Upper lobe of left lung (tissue), 6 donors: ENCODE measurements at places on chromosomes 3 and 15. TPM values are rescaled to one million over a fixed set of nuclear protein-coding genes. Genes with fewer than 3 reads are reported as not detected.

DNA sequence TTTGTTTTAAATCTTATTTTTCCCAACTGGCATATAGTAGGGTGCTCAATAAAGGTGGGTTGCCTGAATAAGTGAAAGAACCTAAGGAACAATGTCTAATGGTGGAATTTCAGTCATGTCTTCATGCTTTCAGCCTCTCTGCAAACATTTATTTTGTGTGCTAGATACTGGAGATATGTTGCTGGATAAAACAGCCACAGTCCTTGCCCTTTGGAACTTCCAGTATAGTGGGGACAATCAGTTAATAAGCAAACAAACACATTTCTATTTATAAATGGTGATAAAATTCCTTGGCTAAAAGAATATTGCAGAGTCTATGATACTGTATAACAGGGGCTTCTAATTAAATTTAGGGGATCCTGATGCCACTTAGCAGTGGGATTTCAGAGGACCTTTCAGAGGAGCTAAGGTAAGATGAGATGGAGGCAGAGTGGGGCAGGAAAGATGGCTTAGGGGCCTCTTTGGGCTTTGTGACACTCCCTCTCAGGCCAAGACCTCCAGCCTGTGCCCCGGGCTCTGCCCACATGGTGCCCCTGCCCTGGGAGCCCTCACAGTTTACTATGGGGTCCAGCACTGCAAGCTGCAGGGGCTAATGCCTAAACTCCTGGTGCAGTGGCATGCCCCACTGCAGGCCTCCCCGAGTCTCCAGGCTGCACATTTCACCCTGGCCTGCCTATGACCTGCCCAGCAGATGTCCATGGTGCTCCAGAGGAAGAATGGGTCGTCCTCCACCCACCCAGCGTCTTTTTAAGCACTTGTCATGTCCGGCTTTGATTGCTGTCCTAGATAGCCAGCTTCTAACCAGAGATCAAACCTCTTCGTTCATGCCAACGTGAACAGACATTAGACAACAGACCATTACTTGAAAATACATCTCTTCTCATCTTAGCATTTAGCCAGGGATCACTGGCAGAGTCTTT is 61.6 kb upstream of the PRR23C start:
- DNase-seq, result peak; percentile 45
- H3K4me1 ChIP-seq, result no peaks in the 10 kb centered on the region
- no peaks in the 10 kb centered on the region for H3K36me3 ChIP-seq
- no peaks in the 10 kb centered on the region for H3K27me3 ChIP-seq
- H3K27ac ChIP-seq, result no peak overlapping the region
- H3K4me3 ChIP-seq, result no peak overlapping the region

DNA sequence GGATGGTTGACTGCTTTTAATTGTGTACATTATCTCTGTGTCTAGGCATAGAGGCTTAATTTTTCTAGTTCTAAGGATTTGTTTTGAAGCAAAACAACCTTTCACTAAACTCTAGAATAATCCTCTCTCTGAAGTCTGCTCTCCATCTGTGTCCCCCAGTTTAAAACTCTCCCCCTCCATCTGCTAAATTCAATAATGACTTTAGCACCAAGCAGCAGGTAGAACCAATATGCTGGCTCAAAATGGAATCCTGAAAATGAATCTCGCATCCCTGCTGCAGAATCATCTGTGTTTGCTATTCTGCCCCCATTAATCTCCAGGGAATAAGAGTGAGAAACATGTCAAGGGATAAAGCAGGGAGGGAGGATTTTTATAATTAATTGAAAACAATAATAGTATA is 111.8 kb downstream of the TUSC7 start:
- no peak for DNase-seq
- H3K36me3 ChIP-seq, result no peaks in the 10 kb centered on the region
- no peaks in the 10 kb centered on the region for H3K27me3 ChIP-seq
- no peak overlapping the region for H3K27ac ChIP-seq

- H3K27me3 ChIP-seq, result no peaks in the 10 kb centered on the region
- H3K4me1 ChIP-seq, result no peaks in the 10 kb centered on the region
- no peaks in the 10 kb centered on the region for H3K36me3 ChIP-seq
- no peak overlapping the region for H3K27ac ChIP-seq
These were observed 530.6 kb upstream of the IL12A start for GRCh38 chr3:159458010-159458409.

GRCh38 chr3:12929801-12930200 is 88.4 kb upstream of the RPL32 start:
- no peaks in the 10 kb centered on the region for H3K27me3 ChIP-seq
- no peak for DNase-seq
- peaks cover 18% of the 10 kb centered on the region for H3K4me1 ChIP-seq
- H3K4me3 ChIP-seq, result no peak overlapping the region

DNA sequence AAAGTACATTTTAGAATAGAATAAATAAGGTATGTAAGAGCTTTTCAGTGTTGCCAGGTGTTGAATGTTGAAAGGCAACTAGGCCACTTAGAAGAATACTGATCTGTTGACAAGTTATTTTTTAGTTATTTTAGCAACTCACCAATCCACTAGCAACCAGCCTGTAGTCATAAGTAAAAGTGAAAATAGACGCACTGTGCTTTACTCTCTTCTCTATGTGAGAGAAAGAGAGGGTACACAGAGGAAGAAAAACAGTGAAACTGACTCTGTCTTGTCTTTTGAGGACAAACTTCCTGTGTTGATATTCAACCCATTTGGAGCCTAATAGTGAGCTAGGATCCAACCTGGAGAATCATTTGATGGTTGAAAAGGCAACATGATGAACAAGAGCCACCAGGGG is 327.1 kb upstream of the GOLIM4 start:
- DNase-seq, result no peak
- H3K27ac ChIP-seq, result no peak overlapping the region
- no peaks in the 10 kb centered on the region for H3K36me3 ChIP-seq
- H3K27me3 ChIP-seq, result no peaks in the 10 kb centered on the region
- H3K4me3 ChIP-seq, result no peak overlapping the region

- H3K27ac ChIP-seq, result no peak overlapping the region
- no peaks in the 10 kb centered on the region for H3K27me3 ChIP-seq
- H3K4me1 ChIP-seq, result peaks cover 8% of the 10 kb centered on the region
- H3K4me3 ChIP-seq, result no peak overlapping the region
- DNase-seq, result no peak
- no peaks in the 10 kb centered on the region for H3K36me3 ChIP-seq
These were observed 165.2 kb downstream of the ISL2 start for GRCh38 chr15:76501726-76502125.

DNA sequence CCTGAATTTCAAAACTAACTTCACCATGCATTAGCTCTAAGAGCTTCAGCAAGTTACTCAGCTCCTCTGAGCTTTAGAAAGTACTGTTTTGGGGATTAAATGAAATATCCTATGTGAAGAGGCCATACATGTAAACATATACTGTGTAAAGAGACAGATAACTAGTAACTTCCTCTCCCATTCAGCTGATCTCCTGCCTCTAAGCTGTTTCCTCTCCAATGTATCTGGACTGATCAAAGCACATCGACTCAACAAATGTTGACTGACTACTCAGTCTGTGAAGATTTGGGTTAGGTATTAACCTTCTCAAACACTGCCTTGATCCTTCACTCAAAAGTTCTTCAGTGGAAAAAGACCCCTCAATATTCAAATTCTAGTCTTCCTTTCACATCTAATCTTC is 82.0 kb downstream of the BOC start:
- no peak for DNase-seq
- H3K4me3 ChIP-seq, result no peak overlapping the region
- no peaks in the 10 kb centered on the region for H3K27me3 ChIP-seq
- H3K27ac ChIP-seq, result no peak overlapping the region

- no peak overlapping the region for H3K27ac ChIP-seq
- H3K27me3 ChIP-seq, result no peaks in the 10 kb centered on the region
- peaks cover 5% of the 10 kb centered on the region for H3K4me1 ChIP-seq
- H3K4me3 ChIP-seq, result no peak overlapping the region
- peaks cover 3% of the 10 kb centered on the region for H3K36me3 ChIP-seq
These were observed 19.3 kb downstream of the ATP1B3 start for GRCh38 chr3:141895731-141896130.

DNA sequence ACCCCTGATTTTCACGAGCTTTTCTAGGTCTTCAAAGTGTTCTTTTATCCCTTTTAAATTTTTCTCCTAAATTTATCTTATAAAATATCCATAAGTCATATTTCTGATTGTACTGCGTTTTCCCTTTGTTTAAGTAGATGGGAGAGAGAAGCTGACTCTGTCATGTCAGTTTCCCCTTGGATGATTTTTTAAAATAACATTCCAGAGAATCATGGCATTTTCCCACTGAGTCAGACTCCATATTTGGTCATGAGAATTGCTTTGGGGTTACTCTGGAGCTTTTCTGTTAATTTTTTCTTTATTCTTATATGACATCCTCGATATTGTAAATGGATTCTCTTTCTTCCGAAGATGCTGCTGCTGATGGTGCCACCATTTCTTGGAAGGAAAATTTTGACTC is 28.6 kb upstream of the UMPS start:
- DNase-seq, result no peak
- no peak overlapping the region for H3K4me3 ChIP-seq
- H3K36me3 ChIP-seq, result no peaks in the 10 kb centered on the region
- H3K27me3 ChIP-seq, result no peaks in the 10 kb centered on the region
- H3K4me1 ChIP-seq, result no peaks in the 10 kb centered on the region

DNA sequence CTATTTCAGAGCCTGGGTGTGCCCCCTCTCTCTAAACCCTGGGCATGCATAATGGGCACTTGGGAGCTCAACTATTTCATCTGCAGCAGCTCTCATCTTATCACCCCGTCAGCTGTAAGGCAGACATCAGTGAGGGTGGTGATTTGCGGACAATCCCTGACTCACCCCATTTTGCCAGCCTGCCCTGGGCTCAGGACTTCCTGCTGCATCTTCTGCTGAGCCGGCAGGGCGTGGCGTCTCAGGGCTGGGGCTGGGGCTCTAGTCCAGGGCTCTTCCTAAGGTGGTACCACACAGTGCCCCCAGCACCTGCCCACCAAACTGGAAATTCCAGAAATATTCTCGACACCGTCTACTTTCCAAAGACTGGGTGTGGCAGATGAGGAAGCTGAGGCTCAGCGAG is 925 bp upstream of the PSTPIP1 start:
- no peaks in the 10 kb centered on the region for H3K27me3 ChIP-seq
- peaks cover 15% of the 10 kb centered on the region for H3K4me1 ChIP-seq
- DNase-seq, result peak; percentile 73
- no peak overlapping the region for H3K4me3 ChIP-seq

GRCh38 chr3:37762698-37763097 is 99.0 kb upstream of the CTDSPL start:
- H3K27me3 ChIP-seq, result no peaks in the 10 kb centered on the region
- no peak overlapping the region for H3K4me3 ChIP-seq
- no peak for DNase-seq
- H3K4me1 ChIP-seq, result peaks cover 39% of the 10 kb centered on the region
- no peaks in the 10 kb centered on the region for H3K36me3 ChIP-seq

GRCh38 chr3:26558257-26558656 is 64.3 kb upstream of the LRRC3B start:
- no peaks in the 10 kb centered on the region for H3K27me3 ChIP-seq
- no peaks in the 10 kb centered on the region for H3K4me1 ChIP-seq
- no peak overlapping the region for H3K4me3 ChIP-seq
- DNase-seq, result no peak

DNA sequence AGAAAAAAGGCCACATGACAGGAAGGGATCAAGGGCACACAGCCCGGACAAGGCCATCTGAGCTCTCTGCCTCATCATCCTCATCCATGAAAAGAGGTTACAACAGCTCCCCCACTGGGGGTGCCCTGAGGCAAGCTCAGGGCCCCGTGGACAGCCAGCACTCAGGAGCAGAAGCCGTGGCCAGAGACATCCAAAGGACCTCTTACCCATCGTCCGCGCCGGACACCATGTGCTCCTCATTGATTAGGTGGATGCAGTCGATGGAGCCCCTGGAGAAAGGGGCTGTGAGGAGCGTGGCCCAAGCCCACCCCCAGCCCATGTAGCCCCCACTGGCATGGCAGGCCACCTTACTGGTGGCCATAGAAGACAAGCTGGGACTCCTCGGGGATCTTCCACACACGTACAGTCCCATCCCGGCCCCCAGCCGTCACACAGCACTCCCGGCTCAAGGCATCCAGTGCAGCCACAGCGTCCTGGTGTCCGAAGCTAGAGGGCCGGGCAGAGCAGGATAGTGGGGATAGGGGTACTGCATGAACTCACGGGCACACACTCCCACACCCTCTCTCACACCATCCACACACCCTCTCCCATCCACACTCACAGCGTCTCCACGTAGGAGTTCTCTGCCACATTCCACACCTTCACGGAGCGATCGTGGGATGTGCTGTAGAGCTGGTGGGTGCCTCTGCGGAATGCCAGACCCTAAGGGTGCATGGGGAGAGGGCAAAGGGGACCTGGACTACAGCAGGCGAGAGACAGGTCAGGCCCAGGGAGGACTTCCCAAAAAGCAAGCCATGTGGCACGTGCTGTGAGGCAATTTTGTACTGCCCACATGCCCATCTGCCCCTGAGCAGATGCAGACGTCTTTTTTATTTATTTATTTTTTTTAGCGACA is 6.5 kb downstream of the RRP9 start:
- H3K4me3 ChIP-seq, result no peak overlapping the region
- DNase-seq, result no peak
- H3K36me3 ChIP-seq, result peaks cover 71% of the 10 kb centered on the region
- no peaks in the 10 kb centered on the region for H3K27me3 ChIP-seq

DNA sequence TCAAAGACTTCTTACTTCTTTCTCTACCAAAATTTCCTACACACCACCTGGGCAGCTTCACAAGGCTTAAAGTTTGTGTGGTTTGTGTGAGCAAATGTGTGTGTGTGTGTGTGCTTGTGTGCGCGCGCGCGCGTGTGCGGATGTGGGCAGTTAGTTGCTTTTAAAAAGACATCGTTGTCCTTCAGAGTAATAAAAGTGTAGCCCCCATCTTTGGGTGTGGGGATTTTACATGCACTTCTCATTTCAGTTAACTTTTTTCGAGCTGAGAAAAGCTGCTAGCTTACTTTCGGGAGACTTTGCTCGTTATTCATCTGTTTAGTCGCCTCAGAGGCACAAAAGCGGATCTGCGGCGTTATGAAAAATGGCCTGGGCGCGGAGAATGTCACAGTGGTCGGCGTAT is 36.0 kb downstream of the ZIC4 start:
- no peak overlapping the region for H3K27ac ChIP-seq
- DNase-seq, result peak; percentile 59
- H3K36me3 ChIP-seq, result no peaks in the 10 kb centered on the region
- H3K4me3 ChIP-seq, result no peak overlapping the region

GRCh38 chr3:146268535-146269219 is 17.8 kb upstream of the PLSCR4 start:
- H3K27ac ChIP-seq, result no peak overlapping the region
- no peaks in the 10 kb centered on the region for H3K27me3 ChIP-seq
- no peaks in the 10 kb centered on the region for H3K36me3 ChIP-seq
- no peaks in the 10 kb centered on the region for H3K4me1 ChIP-seq
- no peak overlapping the region for H3K4me3 ChIP-seq
- no peak for DNase-seq

GRCh38 chr3:72174040-72174439 is 389.1 kb upstream of the PROK2 start:
- no peak overlapping the region for H3K4me3 ChIP-seq
- no peaks in the 10 kb centered on the region for H3K36me3 ChIP-seq
- no peaks in the 10 kb centered on the region for H3K27me3 ChIP-seq

GRCh38 chr3:123700791-123701722 is 116.2 kb upstream of the HACD2 start:
- H3K27ac ChIP-seq, result peak overlapping the region; percentile 79
- no peak for DNase-seq
- peaks cover 53% of the 10 kb centered on the region for H3K4me1 ChIP-seq

SCAMP5 gene
- 2.7 TPM for total RNA-seq

PLA1A gene
- total RNA-seq, result 26.6 TPM

LRRC31 gene
- 1.0 TPM for total RNA-seq

KBTBD13 gene
- not detected for total RNA-seq

RFC4 gene
- total RNA-seq, result 6.4 TPM

CTDSPL gene
- total RNA-seq, result 41.0 TPM

PPM1L gene
- total RNA-seq, result 14.0 TPM

CACNA1D gene
- total RNA-seq, result 30.2 TPM

ADAMTSL3 gene
- total RNA-seq, result 18.9 TPM
